K562 (cell line): ENCODE measurements at places on chromosomes 11 and 22.
A peak's percentile ranks its signal among the peaks of the same experiment; 100 is the strongest.

DNA sequence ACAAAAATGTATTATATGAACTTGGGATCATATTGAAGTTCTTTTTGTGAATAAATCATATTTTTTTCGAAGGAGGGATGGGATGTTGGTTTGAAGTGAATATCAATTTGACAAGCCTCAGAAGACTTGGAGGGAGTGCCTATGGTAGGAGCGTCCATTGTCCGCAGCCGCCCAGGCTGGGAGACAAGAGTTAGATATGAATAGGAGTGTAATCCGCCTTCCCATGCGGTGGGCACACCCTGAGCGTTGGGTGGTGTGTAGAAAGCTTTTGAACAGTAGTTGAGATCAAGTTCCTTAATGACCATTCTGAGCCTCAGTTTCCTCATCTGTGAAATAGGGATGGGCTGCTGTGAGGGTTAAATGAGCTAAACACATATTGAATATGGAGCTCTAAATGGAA lies 7.0 kb downstream of the CD82 start:
- DNase-seq, result no peak

GRCh38 chr22:19916941-19917340 lies 24.6 kb upstream of the COMT start:
- no peak for DNase-seq

- DNase-seq, result no peak
These were observed 23.5 kb downstream of the CPT1A start for GRCh38 chr11:68818181-68818580.

GRCh38 chr11:67498544-67498972 lies 6.6 kb downstream of the PITPNM1 start:
- DNase-seq, result no peak

- DNase-seq, result no peak
These were observed 15.5 kb upstream of the SHANK2 start for GRCh38 chr11:71267807-71268421.

- DNase-seq, result no peak
These were observed 8.0 kb upstream of the ESAM start for GRCh38 chr11:124769806-124770774.

GRCh38 chr11:10293423-10294289 lies at the start of gene SBF2:
TSS of gene SBF2 (minus strand) at chr11:10294219. CDS start at chr11:10294069, 150 bp downstream.
- DNase-seq, result peak; percentile 86

GRCh38 chr11:106813806-106814205 lies 204.5 kb downstream of the GUCY1A2 start:
- no peak for DNase-seq

- DNase-seq, result no peak
These were observed 37.5 kb upstream of the LINC01488 start for GRCh38 chr11:69443968-69444364.

DNA sequence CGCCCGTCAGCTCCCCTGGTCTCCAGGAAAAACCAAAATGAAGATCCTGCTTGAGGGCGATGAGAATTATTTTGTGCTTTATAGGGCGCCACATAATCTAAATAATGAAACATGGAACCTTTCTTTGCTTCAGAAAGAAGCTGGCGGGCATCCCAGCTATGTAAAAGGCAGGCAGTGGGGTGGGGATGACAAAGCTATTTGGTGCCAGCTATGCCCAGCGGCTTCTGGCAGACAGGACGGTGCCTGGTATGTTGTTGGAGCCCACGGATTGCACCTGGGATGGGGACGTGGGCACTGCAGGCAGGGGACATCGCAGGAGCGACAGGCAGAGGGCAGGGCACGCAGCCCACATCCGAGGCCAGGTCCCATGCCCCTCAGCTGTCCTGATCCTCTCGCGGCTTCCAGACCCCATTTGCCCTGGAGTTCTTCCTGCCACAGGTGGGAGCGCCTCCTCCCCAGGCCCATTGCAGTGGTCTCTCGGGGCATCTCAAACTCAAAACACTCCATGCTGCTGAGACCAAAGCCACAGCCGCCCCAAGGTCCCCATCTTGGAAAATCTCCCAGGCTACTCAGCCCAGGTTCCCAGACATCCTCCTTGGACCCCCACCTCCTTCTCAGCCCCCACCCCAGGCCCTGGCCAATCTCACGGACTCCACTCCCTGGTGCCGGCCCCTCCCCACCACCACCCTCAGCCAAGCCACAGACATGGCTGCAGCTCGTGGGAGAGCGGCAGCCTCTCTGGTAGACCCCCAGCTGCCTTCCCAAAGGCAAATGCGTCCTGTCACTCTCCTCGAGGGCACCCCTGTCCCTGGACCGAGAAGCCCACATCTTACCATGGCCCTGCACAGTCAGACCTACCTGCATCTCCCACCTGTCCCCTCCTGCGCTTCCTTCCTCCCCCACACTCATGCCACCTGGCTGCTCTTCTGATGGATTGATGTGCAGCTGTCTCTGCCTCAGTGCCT lies 45.7 kb downstream of the SHISAL1 start:
- DNase-seq, result no peak

GRCh38 chr11:1005928-1006327 lies 30.6 kb downstream of the MUC6 start:
- DNase-seq, result no peak

- DNase-seq, result no peak
These were observed 62.2 kb downstream of the SERGEF start for GRCh38 chr11:17950644-17951043.

DNA sequence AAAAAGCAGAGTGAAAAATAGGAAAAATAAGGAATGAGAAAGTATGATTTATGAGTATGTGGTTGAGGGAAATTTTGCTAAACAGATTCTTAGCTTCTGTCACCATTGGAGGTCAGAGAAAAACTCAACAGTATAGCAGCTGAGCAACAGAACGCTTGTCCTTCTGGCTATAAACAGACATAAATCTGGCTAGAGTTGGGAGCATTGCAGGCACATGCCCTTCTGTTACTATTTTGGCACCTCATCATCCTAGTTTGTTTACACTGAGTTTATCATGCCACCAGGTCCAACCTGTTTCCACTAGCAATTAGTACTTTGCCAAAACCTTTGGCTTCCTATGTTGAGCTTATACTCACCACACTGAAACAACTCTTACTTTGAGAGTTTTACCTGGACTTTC lies 6.9 kb downstream of the UBE4A start:
- no peak for DNase-seq

DNA sequence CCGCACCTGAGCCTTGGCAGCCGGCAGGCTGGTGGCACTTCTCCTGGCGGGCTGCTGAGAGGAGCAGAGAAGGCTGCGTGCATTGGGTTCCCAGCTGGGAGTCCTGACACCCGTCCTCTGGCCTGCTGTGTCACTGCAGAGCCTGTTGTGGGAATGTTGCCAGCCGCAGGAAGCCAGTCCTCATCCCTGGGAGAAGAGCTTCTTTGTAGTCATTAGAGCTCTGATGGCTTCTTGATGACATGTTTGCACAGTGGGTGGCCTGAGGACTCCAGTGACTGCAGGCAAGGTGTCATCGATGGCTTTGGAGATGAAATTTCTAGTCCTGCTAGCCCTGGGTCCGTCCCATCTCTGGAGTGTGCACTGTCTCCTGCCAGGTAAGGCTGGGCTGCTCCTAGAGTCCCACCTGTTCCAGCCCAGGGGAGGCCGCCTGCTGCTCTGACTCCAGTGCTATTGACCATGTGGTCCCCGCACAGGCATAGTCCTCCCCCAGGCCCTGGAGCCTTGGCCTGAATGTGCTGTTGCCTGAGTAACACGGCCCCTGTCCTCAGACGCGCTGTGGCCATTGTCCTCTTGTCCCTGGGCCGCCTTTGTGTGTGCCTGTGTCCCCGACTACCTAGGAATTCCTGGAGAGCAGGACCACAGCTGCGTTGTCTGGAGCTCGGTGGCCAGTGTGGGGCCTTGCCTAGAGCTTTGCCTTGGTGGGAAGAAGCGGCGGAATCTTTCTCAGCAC lies 129.2 kb downstream of the CACNA1I start:
- DNase-seq, result no peak

- no peak for DNase-seq
These were observed 27.7 kb downstream of the OR2AT4 start for GRCh38 chr11:75068993-75069392.

- DNase-seq, result peak; percentile 70
These were observed 697 bp upstream of the PAFAH1B2 start for GRCh38 chr11:117143390-117143789.

DNA sequence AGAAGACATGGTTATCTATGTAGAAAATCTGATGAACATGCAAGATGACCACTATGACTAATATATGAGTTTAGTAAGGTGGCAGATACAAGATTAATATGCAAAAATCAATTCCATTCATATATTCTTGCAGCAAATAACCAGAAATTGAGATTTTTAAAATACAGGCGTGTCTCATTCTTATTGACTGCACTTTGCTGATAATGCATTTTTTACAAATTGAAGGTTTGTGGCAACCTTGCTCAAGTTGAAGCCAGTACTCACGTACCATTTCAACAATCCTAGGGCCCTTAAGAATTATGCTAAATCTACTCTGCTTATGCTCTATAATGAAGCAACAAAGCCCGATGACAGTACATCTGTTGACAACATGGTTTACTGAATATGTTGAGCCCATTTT lies 104.6 kb downstream of the KCNQ1OT1 start:
- DNase-seq, result no peak

GRCh38 chr11:60377401-60378136 lies 763 bp upstream of the MS4A7 start:
- no peak for DNase-seq

GRCh38 chr11:72038491-72038890 lies 39.8 kb downstream of the IL18BP start:
- peak; percentile 35 for DNase-seq

GRCh38 chr11:34214961-34215805 lies 109.8 kb downstream of the NAT10 start:
- no peak for DNase-seq

GRCh38 chr11:67372993-67373647 lies at the start of gene CLCF1:
TSS of gene CLCF1 (minus strand) at chr11:67373598. CDS start at chr11:67373539, 59 bp downstream.
- peak; percentile 86 for DNase-seq

GRCh38 chr11:221998-222789 lies 13.9 kb downstream of the SIRT3 start:
- no peak for DNase-seq

GRCh38 chr22:30880181-30880601 lies 88.4 kb downstream of the MORC2 start:
- DNase-seq, result no peak

DNA sequence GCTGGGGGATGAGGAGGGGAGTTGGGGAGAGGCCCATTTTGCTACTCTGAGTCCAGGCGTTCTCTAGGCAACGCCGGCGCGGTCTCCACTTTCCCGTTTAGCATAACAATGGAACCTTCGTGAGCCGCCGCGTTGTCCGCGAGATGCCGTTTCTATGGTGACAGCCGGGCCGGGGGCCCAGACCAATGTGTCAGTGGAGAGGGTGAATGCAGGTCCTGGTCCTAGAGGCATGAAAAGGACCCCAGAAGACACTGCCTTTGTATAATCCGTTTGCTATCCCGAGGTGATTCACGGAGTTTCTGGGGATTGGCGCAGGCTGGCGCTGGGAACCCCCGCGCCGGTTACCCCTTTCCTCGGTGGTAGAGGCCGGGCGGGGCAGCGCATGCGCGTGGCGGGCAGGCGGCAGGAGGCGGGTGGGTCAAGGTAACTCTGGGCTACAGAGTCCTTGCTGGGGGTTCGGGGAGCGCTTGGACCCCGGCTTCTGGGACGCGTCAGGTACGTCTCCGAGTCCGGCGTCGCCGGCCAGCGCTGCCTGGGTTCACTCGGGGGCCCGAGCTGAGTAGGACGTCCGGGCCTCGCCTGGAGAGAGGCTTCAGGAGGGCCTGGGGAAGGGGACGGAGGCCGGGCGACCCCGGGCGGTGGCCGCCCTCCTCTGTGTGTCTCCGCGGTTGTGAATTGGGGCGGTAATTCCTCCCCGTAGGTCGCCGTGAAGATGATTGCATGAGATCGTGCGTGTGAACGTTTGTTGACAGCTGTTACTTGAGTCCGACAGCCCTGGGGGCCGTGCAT lies at the start of the genes CBY1 and FAM227A:
CBY1 (plus strand) TSS at position 383 of the 789 bp plus-strand sequence. CDS start 11,417 bp downstream, outside the sequence.
FAM227A (minus strand) TSS at position 137 of the 789 bp plus-strand sequence. CDS start 6,224 bp downstream, outside the sequence.
- DNase-seq, result peak; percentile 97

DNA sequence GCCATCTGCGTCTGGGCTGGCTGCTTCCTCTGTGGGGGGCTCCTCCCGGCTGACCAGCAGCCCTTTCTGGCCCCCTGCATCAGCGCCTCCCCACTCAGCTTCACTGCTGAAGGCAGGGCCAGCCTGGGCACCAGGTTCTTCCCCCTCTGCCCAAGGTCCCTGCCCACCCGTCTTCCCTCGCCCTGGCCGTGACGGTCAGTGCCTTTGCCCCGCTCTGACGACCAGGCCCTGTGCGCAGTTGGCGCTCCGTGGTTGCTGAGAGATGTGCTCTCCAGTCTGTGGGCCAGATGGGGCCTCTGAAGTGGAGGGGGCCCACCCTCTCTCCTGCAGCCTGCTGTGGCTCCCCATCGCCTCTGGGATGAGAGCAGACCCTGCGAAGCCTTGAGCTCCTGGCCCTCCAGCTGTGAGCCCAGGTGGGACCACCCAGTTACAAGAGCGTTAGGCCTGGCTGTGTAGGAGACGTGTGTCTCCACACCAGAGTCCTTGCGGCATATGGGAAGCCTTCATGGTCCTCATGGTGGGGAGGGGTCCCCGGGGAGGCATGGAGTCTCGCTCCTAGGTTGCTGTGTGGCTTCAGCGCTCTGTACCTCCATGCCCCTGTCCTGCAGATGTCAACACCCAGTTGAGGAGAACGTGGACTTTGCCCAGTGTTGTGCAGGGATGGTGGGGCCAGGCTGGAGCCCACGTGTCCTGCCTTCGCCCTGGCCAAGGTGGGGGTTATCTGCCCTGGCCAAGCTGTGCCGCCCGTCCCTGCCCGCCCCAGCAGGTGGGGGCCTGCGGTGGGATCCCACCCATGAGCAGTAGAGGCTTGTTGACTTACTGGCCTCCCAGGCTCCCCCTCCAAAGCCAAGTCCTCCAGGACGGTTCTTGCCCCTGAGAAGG lies 14.2 kb downstream of the LRP5 start:
- DNase-seq, result no peak

- DNase-seq, result no peak
These were observed 34.8 kb upstream of the PSMA1 start for GRCh38 chr11:14554959-14555358.

- no peak for DNase-seq
These were observed 67.4 kb downstream of the ENDOD1 start for GRCh38 chr11:95156916-95157541.

GRCh38 chr11:69105461-69106030 lies 50.2 kb upstream of the SMIM38 start:
- no peak for DNase-seq

DNA sequence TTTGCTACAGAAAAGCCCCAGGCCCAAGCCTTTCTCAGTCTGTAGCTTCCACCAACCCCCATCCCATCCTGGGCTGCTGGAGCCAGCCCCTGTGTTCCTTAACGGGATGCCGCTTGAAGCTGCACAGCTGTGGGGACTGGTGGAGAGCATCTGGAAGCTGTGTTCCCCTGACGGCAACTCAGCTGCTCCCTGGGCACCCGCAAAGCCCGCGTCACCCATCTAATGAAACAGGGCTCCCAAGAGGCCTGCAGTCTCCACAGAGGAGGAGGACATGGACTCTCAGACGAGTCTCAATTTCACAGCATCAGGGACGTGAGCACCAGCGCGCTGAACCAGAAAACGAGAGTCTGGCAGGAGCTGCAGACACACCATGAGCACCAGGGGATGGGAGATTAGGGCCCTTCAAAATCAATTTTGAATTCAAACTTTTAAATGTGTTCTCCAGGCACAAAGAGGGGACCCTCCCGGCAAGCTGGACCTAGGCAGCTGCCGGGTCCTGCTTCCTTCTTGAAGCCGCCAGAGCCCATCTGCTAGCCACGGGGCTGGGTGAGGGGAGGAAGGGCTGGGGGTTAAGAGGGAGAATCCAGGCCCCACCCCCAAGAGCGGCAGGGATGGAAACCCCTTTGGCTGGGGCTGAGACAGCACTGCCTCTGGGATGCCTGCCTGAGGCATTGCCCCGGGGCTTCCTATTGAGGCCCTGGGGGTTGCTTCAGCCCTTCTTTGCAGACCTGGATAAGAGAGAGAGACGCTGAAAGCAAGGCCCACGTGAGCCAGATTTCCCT lies 21.0 kb downstream of the LMO1 start:
- DNase-seq, result no peak

GRCh38 chr11:117384045-117384444 lies 56.4 kb downstream of the CEP164 start:
- DNase-seq, result no peak
